ENCODE measurements at places on chromosomes 6 and 20.
A peak's percentile ranks its signal among the peaks of the same experiment; 100 is the strongest.

GRCh38 chr6:26388441-26388840 lies 5.5 kb downstream of the BTN2A2 start:
- DNase-seq: no peak

- no peak for DNase-seq
Observed at GRCh38 chr20:39835130-39835842, 853.8 kb downstream of the MAFB start.

GRCh38 chr6:145621776-145622175 lies 113.5 kb downstream of the EPM2A start:
- no peak for DNase-seq

DNA sequence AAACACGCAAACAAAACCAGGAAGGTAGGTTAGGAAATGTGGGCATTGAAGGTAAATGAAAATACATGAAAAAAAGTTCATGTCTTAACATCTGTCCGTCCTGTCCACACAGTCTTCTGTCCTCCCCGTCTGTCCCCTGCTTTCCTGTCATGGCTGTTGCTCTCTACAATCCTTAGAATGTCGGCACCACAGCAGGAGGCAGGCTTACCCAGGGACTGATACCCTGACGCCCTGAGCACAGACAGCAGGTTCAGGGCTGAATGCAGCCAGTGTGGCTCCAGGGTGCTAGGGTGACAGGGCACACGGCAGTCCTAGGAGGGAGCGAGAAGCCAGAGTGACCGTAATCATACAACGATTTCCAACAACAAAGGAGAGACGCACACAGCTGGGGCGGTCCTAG lies 123.7 kb downstream of the IRF4 start:
- no peak for DNase-seq

- peak; percentile 70 for DNase-seq
Observed at GRCh38 chr6:126064748-126065401, 78.5 kb downstream of the TRMT11 start.

- DNase-seq: no peak
Observed at GRCh38 chr6:137171824-137172733, 1.4 kb downstream of the IL22RA2 start.

- DNase-seq: no peak
Observed at GRCh38 chr6:39044181-39044580, 4.4 kb upstream of the GLP1R start.

DNA sequence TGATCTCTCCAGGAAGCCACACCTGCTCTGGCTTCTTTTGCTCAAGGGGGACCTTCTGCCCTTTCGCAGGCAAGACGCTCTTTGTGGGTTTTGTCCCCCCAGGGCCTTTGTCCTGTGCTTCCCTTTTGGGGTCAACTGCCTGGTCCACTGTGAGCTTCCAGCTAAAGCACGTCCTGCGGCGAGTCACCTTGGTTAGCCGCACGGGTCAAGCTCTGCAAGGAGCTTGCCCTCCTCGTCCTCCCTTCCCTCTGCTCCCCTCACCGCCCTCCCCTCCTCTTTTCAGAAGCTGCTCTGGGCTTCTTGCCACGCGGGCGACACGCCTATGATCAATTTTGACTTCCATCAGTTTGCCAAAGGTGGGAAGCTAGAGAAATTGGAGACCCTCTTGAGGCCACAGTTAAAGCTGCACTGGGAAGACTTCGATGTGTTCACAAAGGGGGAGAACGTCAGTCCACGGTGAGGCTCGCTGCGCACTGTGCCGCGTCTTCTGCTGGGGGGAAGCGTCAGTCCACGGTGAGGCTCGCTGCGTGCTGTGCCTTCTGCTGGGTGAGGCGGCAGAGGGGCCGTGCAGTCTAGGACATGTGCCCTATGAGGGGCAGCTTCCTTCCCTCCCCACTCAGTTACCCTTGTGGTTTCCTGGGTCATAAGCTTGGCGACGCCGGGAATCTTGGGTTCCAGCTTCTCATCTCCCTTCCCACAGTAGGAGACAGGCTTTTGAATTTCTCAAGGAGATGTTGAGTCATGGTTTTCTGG lies 80.2 kb downstream of the SYNJ2 start:
- no peak for DNase-seq

- DNase-seq: no peak
Observed at GRCh38 chr20:35517125-35517524, 12.3 kb downstream of the C20orf173 start.

DNA sequence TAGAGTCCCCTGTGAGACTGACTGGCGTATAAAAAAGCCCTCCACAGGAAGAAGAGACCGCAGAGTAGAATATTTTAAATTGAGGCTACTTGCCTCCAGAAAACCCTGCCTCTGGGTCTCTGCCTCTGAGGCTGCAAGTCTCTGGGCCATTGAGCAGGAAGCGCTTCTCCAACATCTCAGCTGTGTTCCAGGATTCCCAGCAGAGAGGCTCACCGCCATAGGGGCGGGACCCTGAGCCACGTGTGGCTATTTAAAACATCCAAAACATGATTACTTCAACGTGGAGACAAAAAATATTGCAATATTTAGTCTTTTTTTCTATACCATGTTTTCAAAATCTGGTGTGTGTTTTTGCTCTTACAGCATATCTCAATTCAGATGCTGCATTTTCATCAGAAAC lies 59.4 kb downstream of the GNAS-AS1 start:
- no peak for DNase-seq

- peak; percentile 24 for DNase-seq
Observed at GRCh38 chr6:139262519-139263300, 29.1 kb downstream of the TXLNB start.

DNA sequence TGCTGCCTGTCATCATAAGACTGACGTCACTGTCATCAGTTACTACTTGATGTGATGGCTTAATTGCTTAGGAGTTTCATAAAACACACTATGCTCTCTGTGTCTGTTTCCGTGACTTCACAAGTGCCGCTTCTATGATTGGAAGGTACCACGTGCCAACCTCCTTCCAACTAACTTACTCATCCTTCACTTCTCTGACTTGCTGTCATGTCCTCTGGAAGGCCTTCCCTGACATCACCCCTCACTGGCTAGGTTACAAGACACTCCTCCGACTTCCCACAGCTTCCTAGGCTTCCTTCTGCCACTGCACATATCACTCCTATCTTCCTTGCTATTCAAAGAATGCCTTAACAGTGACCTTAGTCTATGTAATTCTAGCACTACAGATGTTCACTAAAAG lies 20.4 kb downstream of the SERINC3 start:
- DNase-seq: no peak
